ENCODE measurements at places on chromosomes 11 and 22. TPM values are rescaled to one million over a fixed set of nuclear protein-coding genes. Genes with fewer than 3 reads are reported as not detected.

C22orf15 gene
- polyA plus RNA-seq = 10.1 TPM

GRM5 gene
- 0.12 TPM for polyA plus RNA-seq

OR2AG2 gene
- polyA plus RNA-seq = 0.26 TPM

IFITM1 gene
- 1,180 TPM for polyA plus RNA-seq

ST14 gene
- 7.9 TPM for polyA plus RNA-seq

HBB gene
- polyA plus RNA-seq = not detected

H19 gene
- polyA plus RNA-seq = 0.86 TPM

CLCF1 gene
- 0.17 TPM for polyA plus RNA-seq

GRAP2 gene
- polyA plus RNA-seq = not detected

OR5T1 gene
- polyA plus RNA-seq = not detected

KCNQ1 gene
- 0.45 TPM for polyA plus RNA-seq

LIPT2 gene
- polyA plus RNA-seq = 8.2 TPM

NELL1 gene
- polyA plus RNA-seq = not detected

CDHR5 gene
- polyA plus RNA-seq = not detected

SLC17A6 gene
- 0.38 TPM for polyA plus RNA-seq

CHRM4 gene
- polyA plus RNA-seq = not detected

THY1 gene
- 461 TPM for polyA plus RNA-seq

OR4D5 gene
- not detected for polyA plus RNA-seq

OR51B2 gene
- polyA plus RNA-seq = not detected

OR2AG1 gene
- 0.16 TPM for polyA plus RNA-seq

PMM1 gene
- 9.9 TPM for polyA plus RNA-seq

ZNHIT2 gene
- polyA plus RNA-seq = 17.7 TPM

DEFB131B gene
- not detected for polyA plus RNA-seq

OR8G5 gene
- polyA plus RNA-seq = not detected

TNRC6B gene
- polyA plus RNA-seq = 91.3 TPM

KRTAP5-2 gene
- not detected for polyA plus RNA-seq

BAIAP2L2 gene
- 7.6 TPM for polyA plus RNA-seq

ABCC8 gene
- polyA plus RNA-seq = 1.5 TPM

EMID1 gene
- 3.0 TPM for polyA plus RNA-seq

CNTN5 gene
- not detected for polyA plus RNA-seq

NRGN gene
- 0.61 TPM for polyA plus RNA-seq

JHY gene
- polyA plus RNA-seq = 0.97 TPM

FGF3 gene
- polyA plus RNA-seq = not detected

NTM gene
- 12.3 TPM for polyA plus RNA-seq

KRTAP5-7 gene
- not detected for polyA plus RNA-seq

MYOD1 gene
- polyA plus RNA-seq = not detected

MMP11 gene
- polyA plus RNA-seq = 4.9 TPM

SSH3 gene
- polyA plus RNA-seq = 25.1 TPM

CRYBB1 gene
- 3.7 TPM for polyA plus RNA-seq

MADD gene
- polyA plus RNA-seq = 12.5 TPM

LRRC74B gene
- not detected for polyA plus RNA-seq

GAL gene
- 691 TPM for polyA plus RNA-seq

TRIM5 gene
- polyA plus RNA-seq = 16.1 TPM

CRYBA4 gene
- 1.2 TPM for polyA plus RNA-seq

NPTXR gene
- 0.75 TPM for polyA plus RNA-seq

Data from GM23338 (cell line).